ENCODE measurements at places on chromosomes 6 and 20. TPM values are rescaled to one million over a fixed set of nuclear protein-coding genes. Genes with fewer than 3 reads are reported as not detected.

The WFDC5 gene
- total RNA-seq = not detected

The TBXT gene
- not detected for total RNA-seq

The HSPA1L gene
- total RNA-seq = 0.85 TPM

The GRM1 gene
- not detected for total RNA-seq

The GHRH gene
- total RNA-seq = not detected

The HLA-DMB gene
- total RNA-seq = 2.9 TPM

The FILIP1 gene
- total RNA-seq = 21.1 TPM

The PTK7 gene
- total RNA-seq = 29.9 TPM

The HEY2 gene
- not detected for total RNA-seq

The MAP3K7 gene
- total RNA-seq = 30.0 TPM

The MYLK2 gene
- total RNA-seq = 8.5 TPM

The CDH22 gene
- 0.05 TPM for total RNA-seq

The PNPLA1 gene
- not detected for total RNA-seq

The C6orf163 gene
- total RNA-seq = 1.0 TPM

The ECT2L gene
- not detected for total RNA-seq

The IYD gene
- total RNA-seq = not detected

The LGSN gene
- total RNA-seq = not detected

The DDO gene
- 2.0 TPM for total RNA-seq

The SLC16A10 gene
- total RNA-seq = 0.19 TPM

The CCN2 gene
- 773 TPM for total RNA-seq

The PRKN gene
- 0.34 TPM for total RNA-seq

The KIF6 gene
- not detected for total RNA-seq

The MOXD1 gene
- 0.34 TPM for total RNA-seq

The C6orf132 gene
- total RNA-seq = not detected

The BPI gene
- total RNA-seq = not detected

The GPR31 gene
- not detected for total RNA-seq

The OR2H2 gene
- not detected for total RNA-seq

The RGS17 gene
- 3.3 TPM for total RNA-seq

The NCOA7 gene
- total RNA-seq = 111 TPM

The MMP24 gene
- total RNA-seq = 0.88 TPM

The KCNK5 gene
- 0.17 TPM for total RNA-seq

All from dermis blood vessel endothelial cell (primary cell).